ENCODE measurements at places on chromosomes 16 and 17.

DNA sequence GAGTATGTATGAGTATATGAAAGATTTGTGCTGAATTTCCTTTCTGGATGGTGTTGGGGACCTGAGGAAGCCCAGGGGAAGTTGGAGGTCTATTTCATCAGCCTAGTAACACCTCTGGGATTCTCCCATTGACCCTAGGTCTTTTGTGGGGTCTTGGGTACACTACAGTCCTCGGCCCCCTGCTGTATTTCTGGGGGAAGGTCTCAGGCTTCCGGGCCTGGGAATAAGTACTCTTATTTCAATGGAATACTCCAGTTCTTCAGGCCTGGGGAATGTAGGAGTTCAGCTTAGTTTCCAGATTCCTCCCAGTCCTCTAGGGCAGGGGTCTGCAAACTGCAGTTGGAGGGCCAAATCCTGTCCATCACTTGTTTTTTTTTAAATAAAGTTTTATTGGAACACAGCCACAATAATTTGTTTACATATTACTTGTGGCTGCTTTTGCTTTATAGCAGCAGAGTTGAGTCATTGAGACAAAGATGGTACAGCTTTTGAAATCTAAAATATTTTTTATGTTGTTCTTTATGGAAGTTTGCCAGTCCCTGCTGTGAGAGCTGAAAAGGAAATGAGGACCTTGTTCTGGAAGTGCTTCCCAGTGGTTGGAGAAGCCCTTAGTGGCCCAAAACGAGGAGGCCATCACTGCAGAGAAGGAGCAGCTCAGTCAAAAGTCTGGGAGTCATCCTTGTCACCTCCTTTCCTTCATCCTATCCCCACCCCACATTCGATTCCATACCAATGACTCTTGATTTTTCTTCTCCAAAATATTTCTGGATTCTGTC is 142.5 kb upstream of the HS3ST2 start:
- DNase-seq: no peak

GRCh38 chr17:30112794-30113193 is 3.8 kb upstream of the NSRP1 start:
- no peak for DNase-seq

DNA sequence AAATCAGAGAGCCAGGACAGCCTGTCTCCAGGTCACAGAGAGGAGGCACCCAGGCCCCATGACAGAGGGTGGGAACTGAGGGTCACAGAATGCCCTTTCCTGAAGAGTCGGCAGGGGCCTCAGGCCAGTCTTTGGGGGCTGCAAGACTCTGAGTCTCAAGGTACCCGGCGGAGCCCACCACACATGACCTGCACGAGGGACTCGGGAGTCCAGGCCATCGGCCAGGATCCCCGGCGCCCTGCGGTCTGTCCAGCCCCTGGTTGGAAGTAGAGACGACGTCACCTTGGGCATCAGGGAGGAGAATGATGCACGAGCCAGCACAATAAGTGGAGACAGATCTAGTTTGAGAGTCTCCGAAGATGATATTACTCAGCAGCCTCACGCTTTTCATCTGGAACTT is 234.7 kb upstream of the SDK2 start:
- no peak for DNase-seq

GRCh38 chr16:30950516-30951065 is 1.7 kb downstream of the ORAI3 start:
- no peak for DNase-seq

DNA sequence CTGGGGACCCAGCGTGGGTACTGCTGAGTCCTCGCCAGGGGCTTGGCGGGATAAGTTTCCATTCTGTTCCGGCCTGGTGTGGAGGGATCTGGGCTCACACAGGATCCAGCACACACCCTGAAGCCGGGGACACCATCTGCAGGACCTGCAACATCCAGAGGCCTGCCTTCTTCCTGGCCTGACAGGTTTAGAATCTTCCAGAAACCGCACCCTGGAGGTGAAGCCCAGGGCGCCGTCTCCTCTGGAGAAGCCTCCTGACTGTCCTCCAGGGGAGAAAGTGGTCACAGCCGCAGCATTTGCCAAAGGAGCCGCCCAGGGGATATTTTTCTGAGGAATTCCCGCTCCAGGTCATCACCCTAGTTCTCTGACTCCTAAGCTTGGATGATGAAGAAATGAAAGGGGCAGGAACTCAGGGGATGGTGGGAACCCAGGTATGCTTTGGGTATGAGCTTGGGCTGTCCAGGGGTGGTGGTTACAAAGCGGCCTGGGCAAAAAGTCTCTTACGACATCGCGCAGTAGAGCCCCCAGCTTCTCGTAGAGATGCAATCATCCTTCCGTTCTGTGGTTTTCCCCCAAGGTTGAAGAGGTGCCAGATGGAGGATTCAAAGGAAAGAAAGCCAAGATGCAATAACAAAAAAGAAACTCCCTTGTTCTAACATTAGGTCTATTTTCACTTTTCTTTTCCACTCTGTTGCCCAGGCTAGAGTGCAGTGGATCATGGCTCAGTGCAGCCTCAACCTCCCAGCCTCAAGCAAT is 9.1 kb upstream of the CRISPLD2 start:
- DNase-seq: no peak

DNA sequence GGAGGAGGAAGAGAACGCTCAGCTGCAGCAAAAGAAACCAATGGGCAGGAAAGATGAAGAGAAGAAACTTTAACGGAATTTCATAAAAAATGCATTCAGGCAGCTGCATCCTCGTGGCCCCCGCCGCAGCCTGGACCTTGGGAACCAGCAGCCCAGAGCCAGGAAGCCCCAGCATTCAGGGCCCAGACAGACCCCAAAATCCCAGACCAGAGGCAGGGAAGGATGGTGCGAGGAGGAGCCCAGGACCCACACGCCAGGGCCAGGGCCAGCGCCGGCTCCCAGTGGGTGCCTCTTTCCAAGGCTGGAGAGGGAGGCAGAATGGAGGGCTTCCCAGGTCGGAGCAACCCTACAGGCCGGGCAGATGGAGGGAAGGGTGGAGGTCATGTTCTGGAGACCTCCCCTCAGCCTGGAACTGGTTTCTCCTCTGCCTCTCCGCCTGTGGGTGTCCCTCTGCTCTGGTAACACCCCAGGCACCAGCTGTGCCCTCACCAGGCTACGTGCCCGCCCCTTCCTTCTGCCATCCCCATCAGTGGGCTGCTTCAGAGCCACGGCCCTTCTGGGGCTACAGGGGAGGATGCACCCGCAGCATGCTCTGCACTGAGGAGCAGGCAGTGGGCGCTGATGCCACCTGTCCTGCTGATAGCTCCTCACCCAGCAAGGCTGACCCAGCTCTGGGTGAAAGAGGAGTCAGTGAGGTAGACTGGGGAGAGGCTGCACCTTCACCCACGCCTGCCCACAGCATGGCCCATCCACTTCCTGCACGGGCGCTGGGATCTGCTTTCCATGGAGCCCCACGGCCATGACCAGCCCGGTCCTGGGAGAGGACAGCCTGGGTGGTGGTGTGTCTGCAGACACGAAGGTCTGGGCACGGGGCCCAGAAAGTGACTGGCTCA is 1.2 kb upstream of the MIF4GD start:
- no peak for DNase-seq

DNA sequence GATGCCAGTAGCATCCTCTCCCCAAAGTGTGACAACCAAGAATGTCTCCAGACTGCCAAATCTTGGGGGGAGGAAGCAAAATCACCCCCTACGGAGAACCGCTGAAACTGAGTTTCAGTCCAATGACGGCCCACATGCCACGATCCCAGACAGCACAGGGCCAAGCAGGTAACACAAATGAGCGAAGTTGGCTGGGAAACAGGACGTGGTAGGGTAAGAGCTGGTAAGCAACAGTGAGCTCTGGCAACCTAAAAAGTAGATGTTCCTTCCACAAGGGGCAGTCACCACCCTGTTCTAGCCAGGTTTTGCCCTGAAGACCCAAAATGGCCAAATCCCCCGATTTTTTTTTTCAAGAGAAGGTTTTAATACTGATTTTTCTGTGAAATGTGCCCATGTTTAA is 25.4 kb downstream of the ZFHX3 start:
- DNase-seq: no peak

- no peak for DNase-seq
Measured at GRCh38 chr17:48639136-48639535, 13.0 kb upstream of the HOXB9 start.

- DNase-seq: no peak
Measured at GRCh38 chr17:31857920-31858641, 963 bp downstream of the COPRS start.

DNA sequence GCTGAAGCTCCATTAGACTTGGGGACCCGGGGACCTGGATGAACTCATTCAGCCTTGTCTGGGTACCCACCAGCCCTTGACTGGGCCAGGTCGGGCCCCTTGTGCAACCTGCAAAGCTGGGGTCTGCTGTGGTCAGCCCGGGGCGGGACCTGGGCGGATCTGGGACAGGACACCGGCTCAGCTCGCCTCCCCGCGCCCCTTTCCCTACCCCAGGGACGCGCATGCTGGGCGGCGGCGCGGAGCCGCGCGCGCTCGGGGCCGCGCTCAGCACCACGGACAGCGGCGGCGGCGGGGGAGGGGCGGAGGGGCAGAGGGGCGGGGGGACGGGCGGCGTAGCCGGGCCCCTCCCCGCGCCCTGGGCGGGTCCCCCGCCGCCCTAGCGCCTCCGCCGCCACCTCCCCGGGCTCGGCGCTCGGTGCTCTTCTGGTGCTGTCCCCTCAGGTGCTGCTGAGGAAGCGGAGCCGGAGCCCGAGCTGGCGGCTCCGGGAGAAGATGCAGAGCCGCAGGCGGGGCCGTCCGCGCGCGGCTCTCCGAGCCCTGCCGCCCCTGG is 7.4 kb downstream of the ACD start:
- DNase-seq: no peak

- DNase-seq: no peak
Measured at GRCh38 chr17:39965017-39965699, 2.4 kb downstream of the GSDMA start.

GRCh38 chr16:73143002-73143401 is 95.1 kb upstream of the ZFHX3 start:
- DNase-seq: no peak

- no peak for DNase-seq
Measured at GRCh38 chr17:44915321-44915726, at the start of gene GFAP. Gene GFAP, minus strand, starts transcription at chr17:44915500. Its CDS starts 14 bp downstream, at chr17:44915486.

- no peak for DNase-seq
Measured at GRCh38 chr16:73064212-73064993, 16.5 kb upstream of the ZFHX3 start.

GRCh38 chr17:75130059-75130631 is 1.4 kb downstream of the NT5C start:
- no peak for DNase-seq

- DNase-seq: no peak
Measured at GRCh38 chr16:3652373-3653195, 1.9 kb upstream of the DNASE1 start.

GRCh38 chr16:72935896-72936295 is 112.0 kb downstream of the ZFHX3 start:
- no peak for DNase-seq

- no peak for DNase-seq
Measured at GRCh38 chr16:53290520-53290919, 143.8 kb upstream of the RBL2 start.

- no peak for DNase-seq
Measured at GRCh38 chr17:79890706-79891105, 51.5 kb upstream of the CBX4 start.

GRCh38 chr17:66354981-66355380 is 52.6 kb downstream of the PRKCA start:
- no peak for DNase-seq
